Stimulated activated CD8-positive, alpha-beta memory T cell treated with anti-CD3 and anti-CD28 coated beads, Interleukin-4, amount 100 ng/mL, for 48 hours (primary cell): ENCODE measurements at places on chromosomes 7 and 10.

DNA sequence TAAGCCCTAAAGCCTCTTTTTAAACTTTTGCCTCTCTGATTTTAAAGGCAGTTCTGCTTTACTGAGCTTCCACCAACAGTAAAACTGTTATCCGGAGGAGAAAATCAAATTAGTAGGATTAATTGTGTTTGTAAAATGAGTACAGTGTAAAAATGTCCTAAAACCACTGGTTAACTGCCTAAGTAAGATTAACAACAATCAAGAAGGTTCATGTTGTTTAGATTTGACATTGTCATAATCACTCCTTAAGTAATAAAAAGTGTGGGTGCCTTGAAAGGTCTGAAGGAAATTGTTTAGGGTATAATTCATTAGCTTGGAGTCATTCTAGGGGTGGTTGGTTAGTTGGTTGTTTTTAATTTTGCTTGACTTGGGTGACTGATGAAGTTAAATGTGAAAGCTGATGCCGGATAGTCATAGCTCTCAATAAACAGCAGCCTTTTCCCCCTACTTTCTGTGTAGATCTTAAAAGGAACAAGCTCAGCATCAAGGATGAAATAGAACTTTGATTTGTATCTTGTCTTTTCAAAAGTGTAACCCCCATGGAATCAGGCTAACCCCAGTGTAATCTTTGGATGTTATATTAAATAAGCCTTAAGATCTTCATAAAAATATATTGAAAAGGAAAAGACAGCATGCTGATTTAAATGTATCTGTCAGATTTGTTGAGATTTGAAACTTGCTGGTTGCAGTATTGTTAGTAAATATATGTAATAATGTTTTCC is 148.3 kb downstream of the ARID5B start:
- no peak for DNase-seq

GRCh38 chr7:113338071-113338696 is 219.8 kb upstream of the SMIM30 start:
- no peak for DNase-seq

- DNase-seq: no peak
These were observed 500.8 kb downstream of the PLXNA4 start for GRCh38 chr7:132075515-132075914.

DNA sequence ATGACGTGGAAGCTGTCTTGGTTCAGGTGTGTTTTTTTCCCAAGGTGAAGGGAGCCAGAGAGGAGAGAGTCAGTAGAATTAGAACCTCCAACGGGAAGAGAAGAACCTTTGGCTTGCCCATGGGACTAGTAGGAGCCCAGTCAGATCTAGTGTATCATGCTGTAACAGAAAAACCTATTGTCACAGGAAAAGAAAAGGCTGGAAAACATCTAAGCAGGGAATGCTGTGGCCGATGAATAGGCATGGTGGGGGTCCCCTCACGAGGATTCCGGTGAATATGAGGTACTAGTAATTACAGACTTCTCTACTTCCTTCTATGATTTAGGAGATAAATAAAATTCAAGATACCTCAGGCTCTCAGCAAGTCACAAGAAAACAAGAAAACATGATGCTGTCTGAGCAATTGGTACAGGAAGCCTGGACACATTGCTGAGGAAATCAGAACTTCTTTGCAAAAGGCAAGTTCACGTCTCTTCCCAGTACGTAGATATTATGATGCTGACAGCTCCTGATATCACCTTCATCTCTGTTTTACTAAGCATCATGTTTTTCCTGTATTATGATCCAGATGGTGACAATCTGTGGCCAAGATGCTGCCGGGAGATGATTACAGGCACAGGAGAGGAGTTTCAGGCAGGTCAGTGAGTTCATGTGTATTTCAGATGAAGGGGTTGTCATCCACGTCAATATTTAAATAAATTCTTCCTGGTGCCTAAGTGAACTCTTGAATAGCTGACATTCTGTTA is 54.3 kb upstream of the NPY start:
- DNase-seq: no peak

GRCh38 chr7:20858951-20859350 is 72.3 kb upstream of the SP8 start:
- no peak for DNase-seq

GRCh38 chr7:91266067-91266688 is 1.9 kb downstream of the FZD1 start:
- DNase-seq: no peak

DNA sequence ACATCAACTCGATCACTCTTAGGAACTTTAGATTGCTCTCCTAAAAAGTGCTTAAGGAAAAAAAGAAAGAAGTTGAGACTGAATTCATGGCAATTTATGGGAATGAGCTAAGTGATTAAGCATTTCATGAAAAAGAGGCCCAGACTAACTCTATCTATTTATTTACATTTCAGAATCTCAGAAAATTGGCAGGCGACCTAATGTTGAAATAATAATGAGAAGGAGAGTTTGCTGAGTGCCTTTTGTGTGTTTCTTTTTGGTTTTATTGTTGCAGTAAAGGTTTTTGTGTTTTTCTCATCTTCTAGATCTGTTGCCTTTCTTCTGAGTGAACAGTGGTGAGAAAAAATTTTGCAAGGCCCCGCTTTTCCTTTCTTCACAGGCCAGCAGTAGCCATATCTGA is 3.8 kb downstream of the GRK5 start:
- DNase-seq: no peak

- no peak for DNase-seq
These were observed 149.9 kb upstream of the COL1A2 start for GRCh38 chr7:94244760-94245159.

GRCh38 chr7:128033246-128033645 is 2.0 kb upstream of the LRRC4 start:
- DNase-seq: no peak

DNA sequence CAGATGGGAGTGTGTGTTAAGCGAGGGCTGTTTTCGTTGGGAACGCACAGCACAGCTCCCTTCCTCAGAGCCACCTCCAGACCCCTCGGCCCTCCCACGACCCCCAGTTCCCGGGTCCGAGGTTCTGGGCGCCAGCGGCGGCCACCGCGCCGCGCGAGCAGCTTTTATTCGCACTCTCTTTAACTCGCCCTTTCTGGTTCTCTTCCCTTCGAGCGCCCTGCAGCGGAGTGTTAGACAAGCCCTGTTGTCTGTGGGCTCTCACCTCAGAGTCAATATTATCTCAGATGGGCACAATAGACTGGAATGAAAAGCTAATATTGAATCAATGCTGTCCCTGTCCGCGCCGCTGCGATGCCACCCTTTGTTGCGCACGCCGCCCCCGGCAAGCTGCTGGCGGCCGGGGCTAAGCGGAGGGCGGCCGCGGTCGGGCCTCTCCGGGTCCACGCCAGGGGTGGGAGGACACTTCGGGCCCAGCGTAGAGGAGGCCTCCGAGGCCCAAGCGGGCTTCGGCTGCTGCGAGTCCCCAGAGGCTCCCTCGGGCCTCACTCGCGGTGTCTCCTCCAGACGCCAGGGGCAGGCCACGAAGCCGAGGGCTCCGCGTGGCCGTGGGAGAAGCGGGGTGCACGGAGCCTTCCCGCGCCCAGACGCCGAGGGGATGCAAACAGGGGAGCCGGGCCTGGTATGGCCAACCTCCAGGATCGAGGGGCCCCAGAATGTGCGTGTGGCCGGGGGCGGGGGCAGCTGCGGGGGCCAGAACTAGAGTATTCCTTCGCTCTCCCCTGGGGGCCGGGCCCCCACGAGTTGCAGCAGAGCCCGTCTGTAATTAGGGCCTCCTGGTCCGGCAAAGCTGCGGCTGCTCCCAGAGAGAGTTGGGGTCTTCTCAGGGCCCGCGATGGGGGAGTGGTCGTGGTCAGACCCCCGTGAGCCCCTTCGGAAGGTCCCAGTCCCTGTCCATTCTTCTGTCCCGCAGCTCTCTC is 7.9 kb upstream of the EMX2 start:
- DNase-seq: no peak

DNA sequence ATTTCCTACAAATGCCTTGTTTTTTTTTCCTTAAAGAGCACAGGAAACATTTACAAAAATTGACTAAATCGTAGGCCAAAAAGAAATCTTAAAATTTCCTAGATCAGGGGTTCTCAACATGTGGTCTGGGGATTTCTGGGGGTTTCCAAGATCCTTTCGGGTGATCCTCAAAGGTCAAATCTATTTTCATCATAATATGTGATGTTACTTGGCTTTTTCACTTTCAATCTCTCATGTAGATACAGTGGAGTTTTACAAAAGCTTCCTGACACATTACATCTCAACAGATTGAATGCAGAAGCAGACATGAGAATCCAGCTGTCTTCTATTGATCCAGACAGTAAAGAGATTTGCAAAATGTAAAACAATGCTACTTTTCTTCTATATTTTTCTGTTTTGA is 497.3 kb downstream of the INHBA start:
- DNase-seq: no peak

DNA sequence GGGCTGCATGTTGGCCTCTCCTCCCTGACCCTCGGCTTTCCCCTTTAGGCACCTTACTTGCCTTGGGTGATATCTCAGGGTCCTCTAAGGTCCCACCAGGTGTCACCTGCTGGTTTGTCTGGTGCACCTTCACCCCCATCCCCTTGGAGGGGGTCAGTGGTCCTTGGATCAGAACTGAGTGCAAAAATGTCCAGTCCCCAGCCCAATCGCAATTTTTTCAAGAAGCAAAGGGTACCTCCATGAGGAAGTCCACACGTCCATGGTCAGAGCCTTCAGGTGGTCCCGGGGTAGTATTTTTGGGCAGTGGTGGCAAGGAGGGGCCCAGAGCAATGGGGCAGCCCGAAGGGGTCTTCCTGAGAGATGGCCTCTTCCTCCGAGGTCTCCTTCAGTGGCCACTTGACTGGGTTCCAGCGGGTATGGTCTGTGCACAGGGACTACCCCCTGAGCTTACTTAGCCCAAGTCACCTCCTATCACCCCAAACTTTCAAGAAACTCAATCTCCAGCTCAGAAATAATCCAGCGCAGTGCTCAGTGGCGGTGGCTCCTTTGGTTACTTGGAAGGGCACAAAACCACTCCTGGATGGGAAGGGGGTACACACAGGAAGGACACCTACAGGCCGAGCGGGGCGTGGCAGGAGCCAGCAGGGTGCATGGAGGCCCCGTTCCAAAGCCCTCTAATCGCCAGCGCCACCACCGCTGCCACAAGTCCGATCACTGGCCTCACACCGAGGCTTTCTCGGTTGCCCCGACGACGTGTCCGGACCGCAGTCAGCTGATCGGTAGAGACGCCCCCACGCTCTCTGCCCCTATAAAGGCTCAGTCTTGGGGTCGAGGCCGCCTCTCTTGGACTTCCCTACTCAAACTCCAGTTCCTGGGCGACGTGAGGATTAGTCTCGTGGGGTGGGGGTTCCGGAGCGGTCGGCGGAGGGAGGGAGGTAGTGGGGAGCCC is 4.5 kb downstream of the SAP25 start:
- peak; percentile 75 for DNase-seq

- no peak for DNase-seq
These were observed 352.2 kb downstream of the TFEC start for GRCh38 chr7:115678086-115678982.
